ENCODE measurements at places on chromosomes 2 and 18.

DNA sequence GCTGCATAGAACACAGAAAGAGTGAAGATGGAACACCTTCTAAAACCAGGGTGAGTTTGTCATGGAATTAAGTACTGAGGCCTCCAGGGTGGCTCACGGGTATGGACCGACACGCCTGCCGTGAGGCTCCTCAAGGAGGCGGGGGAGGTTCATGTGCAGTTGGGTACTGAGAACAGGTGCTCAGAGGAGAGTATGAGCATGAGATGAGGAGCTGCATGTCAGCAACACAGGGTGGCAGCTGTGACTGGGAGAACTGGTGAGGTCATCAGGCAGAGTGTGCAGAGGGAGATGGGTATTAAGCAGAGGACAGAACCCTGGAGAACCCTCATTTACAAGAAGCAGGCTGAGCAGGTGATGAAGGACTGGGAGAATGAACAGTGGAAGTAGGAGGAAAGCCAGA, 63.2 kb upstream of the KLHL29 start:
- DNase-seq: no peak

DNA sequence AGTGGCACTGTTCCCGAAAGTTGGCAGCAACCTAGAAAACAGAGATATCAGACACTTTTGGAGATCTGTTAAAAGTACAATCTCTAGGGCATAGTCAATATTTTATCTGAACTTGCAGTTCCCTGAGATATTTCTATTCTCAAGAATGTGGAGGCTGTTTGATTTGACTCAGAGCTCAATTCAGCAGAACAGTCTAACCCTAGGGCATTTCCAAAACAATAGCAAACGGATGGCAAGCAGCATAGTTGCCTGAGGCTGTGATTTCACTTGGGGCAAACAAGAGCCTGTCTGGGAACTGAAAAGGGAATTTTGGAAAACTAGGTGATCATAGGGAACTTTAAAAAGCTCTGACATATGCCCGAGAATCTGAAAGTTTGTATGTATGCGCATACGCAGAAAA, 772.8 kb upstream of the LRRTM1 start:
- no peak for DNase-seq

GRCh38 chr2:16123421-16123820, 183.1 kb downstream of the MYCN start:
- DNase-seq: no peak

- no peak for DNase-seq
Observed at GRCh38 chr2:44131177-44131576, 37.5 kb upstream of the PPM1B start.

- DNase-seq: no peak
Observed at GRCh38 chr2:114389021-114389420, 53.4 kb upstream of the DPP10 start.

- DNase-seq: no peak
Observed at GRCh38 chr2:191641609-191642008, 36.3 kb upstream of the NABP1 start.

- no peak for DNase-seq
Observed at GRCh38 chr2:152525277-152525838, 190.4 kb downstream of the FMNL2 start.

- no peak for DNase-seq
Observed at GRCh38 chr2:236685361-236685760, 115.7 kb downstream of the ACKR3 start.

- no peak for DNase-seq
Observed at GRCh38 chr2:173217116-173217840, 137.4 kb upstream of the CDCA7 start.

DNA sequence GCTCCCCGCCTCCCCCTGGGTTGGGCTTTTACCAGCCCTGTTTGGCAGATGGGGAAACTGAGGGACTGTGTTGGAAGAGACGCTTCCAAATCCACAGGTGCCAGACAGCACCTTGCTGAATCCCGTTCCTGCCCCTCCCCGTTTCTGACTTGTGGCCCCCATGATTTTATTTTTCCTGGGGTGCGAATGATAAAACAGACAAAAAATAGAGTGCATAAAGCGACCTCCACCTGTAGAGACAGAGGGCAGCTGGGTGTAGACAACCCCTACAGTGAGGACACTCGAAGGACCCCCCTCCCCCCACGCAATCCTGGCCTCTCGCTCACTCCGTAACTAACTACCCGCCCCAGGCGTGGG, 2.2 kb upstream of the CTDSP1 start:
- DNase-seq: no peak

GRCh38 chr2:162060532-162060931, 13.5 kb downstream of the DPP4 start:
- no peak for DNase-seq

- DNase-seq: no peak
Observed at GRCh38 chr2:80002568-80003157, 301.9 kb downstream of the LRRTM1 start.

GRCh38 chr2:2075875-2076529, 255.1 kb downstream of the MYT1L start:
- DNase-seq: no peak

GRCh38 chr18:53952700-53953099, 271.8 kb downstream of the MBD2 start:
- no peak for DNase-seq
